ENCODE measurements at places on chromosomes 12 and 14.
A peak's percentile ranks its signal among the peaks of the same experiment; 100 is the strongest.

DNA sequence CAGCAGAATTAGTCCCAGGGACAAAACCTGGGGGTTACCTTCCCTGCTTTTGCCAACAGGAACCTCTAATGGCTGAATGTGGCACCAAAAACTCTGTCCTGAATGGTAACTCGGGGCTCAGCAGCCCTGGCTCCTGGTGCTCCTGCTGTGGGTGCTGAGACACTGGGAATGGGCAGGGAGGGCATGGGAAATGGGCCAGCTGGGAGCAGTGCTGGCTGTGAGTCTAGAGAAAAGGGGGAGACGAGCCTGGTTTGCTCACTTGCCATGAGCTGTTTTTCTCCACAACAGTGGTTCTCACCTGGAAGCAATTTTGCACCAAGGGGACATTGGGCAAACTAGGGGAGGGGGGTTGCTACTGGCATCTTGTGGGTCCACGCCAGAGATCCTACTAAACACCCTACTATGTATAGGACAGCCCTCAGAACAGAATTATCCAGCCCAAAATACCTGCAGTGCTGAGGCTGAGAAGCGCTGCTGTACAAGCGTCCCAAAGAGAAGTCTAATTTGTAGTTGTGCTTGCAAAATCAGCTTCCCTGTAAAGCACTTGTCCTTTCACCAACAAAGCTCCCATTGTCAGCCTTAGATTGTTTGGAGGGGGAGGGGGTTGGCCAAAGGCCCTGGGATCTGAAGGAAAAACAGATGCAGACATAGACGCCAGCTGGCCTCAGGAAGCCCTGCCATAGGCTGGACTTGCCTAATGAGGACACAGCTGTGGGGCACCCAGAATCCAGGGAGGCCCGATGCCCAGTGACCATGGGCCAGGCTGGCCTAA is 3.6 kb downstream of the LRRC74A start:
- peaks cover 1% of the 10 kb centered on the region for H3K27me3 ChIP-seq
- no peaks in the 10 kb centered on the region for H3K4me1 ChIP-seq
- DNase-seq: no peak
- H3K36me3 ChIP-seq: no peaks in the 10 kb centered on the region
- H3K27ac ChIP-seq: no peak overlapping the region
- no peak overlapping the region for H3K4me3 ChIP-seq

GRCh38 chr12:49813131-49813530 is 15.1 kb downstream of the NCKAP5L start:
- H3K4me3 ChIP-seq: no peak overlapping the region
- H3K27ac ChIP-seq: no peak overlapping the region
- DNase-seq: no peak
- peaks cover 1% of the 10 kb centered on the region for H3K36me3 ChIP-seq

GRCh38 chr12:120472521-120472920 is 3.0 kb upstream of the SRSF9 start:
- peaks cover 39% of the 10 kb centered on the region for H3K4me1 ChIP-seq
- peaks cover 10% of the 10 kb centered on the region for H3K36me3 ChIP-seq
- no peaks in the 10 kb centered on the region for H3K27me3 ChIP-seq
- no peak overlapping the region for H3K27ac ChIP-seq

DNA sequence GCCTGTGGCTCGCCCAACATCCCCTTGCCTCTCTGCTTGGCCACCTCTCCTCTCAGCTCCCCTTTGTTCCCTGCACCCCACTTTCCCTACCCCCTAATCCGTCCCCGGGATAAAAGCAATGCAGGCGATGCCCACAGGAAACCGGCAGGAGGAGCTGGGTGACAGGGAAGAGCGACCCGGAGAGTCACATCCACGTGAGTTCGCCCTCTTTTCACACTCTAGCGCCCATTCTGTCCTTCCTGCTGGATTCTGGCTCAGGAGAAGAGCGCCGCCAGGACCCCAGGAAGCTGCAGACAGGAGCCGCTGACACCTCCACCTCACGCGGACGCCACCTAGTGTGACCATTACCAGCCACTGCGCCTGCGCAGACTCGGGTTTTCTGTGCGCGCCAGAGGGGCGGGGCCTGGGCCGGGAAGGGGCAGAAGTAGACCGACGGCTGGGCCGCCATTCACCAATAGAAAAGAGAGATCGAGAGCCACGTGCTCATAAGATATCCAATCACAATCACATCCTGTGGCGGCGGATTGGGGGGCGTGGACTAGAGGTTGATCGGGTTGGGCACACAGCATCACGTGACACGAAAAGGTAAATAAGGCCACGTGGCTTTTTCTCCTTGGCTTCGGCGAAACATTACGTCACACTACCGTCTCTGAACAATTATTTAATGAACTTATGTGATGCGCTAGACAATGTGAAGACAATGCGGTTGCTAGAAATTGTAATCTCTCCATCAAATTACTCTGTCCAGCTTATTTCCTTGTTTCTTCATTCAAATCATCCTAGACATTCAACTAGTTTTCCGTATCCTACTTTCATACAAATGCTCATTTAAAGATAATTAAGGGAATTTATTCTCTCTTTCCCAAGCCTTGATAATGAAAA is 10.1 kb downstream of the PLA2G1B start:
- peaks cover 4% of the 10 kb centered on the region for H3K36me3 ChIP-seq
- peaks cover 3% of the 10 kb centered on the region for H3K27me3 ChIP-seq
- DNase-seq: peak; percentile 100

GRCh38 chr12:31797230-31797872 is 68.5 kb upstream of the AMN1 start:
- no peaks in the 10 kb centered on the region for H3K27me3 ChIP-seq
- peak; percentile 23 for DNase-seq
- peaks cover 5% of the 10 kb centered on the region for H3K36me3 ChIP-seq
- peaks cover 30% of the 10 kb centered on the region for H3K4me1 ChIP-seq

DNA sequence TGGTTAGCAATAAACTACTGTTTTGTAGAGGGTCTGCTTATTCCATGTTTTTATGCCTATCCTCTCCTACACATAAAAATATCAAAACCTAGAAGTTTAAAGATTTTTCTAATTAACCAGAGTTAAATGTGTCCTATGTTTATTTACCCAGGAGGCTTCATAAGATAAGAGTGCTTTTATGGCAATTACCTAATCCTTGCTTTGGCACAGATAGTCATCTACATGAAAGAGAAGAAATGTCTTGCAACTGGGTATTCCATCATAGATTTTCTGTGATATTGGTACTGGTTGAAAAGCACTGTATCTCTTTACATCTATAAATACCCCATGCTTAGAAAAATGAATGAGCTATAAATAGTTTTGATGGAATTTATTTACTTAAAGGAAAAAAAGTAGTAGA is 277.1 kb downstream of the CPNE8 start:
- DNase-seq: no peak
- no peak overlapping the region for H3K4me3 ChIP-seq
- no peaks in the 10 kb centered on the region for H3K36me3 ChIP-seq
- H3K27ac ChIP-seq: no peak overlapping the region

- H3K27me3 ChIP-seq: no peaks in the 10 kb centered on the region
- no peak overlapping the region for H3K27ac ChIP-seq
- H3K4me3 ChIP-seq: no peak overlapping the region
- no peak for DNase-seq
- peaks cover 3% of the 10 kb centered on the region for H3K4me1 ChIP-seq
These were observed 85.0 kb downstream of the SYNE3 start for GRCh38 chr14:95431199-95432143.

- no peaks in the 10 kb centered on the region for H3K27me3 ChIP-seq
- peaks cover 66% of the 10 kb centered on the region for H3K4me1 ChIP-seq
- peaks cover 14% of the 10 kb centered on the region for H3K36me3 ChIP-seq
These were observed 1.8 kb upstream of the ZBTB39 start for GRCh38 chr12:57008178-57008577.

GRCh38 chr14:34172173-34172451 is 221.2 kb upstream of the EGLN3 start:
- no peak for DNase-seq
- H3K36me3 ChIP-seq: no peaks in the 10 kb centered on the region
- H3K4me1 ChIP-seq: peaks cover 3% of the 10 kb centered on the region

DNA sequence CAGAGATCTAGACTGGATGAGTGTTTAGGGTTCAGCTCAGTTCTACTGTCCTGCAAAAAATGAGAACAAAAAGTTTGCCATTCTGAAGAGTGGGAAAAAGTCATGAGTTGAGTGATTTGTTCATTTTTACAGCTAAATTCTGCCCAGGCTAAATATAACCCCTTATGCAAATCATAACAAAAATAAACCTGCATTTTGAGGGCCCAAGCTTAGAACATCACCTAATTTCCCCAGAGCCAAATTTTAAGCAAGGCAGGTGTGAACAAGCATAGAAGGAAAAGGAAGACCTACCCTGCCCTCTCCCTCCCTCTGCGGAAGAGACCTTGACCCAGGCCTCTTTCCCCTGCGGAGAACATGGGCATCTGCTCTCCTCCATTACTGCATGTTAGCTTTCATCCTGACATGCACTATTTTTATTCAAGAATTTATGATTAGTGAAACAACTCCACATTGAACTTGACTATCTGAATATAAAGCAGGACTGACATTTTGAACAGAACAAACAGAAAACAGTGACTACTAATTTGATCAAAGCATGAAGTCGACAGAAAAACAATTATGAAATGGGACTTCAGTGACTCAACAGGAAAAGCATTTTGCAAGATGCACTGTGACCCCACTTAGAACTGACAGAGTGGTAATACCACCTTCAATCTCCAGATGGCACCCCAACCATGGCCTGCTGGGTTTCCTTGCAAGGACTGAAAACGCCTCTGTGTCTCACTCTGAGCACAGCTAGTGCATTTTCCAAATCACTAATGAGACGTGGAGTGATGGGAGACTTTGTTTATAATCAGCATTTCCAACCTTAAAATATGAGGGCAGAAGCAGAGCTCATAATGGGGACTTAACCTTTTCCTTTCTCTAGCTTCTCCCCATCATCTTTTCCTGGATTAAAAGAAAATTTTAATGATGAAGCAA is 30.9 kb upstream of the SELPLG start:
- peak; percentile 83 for DNase-seq
- H3K4me1 ChIP-seq: peaks cover 32% of the 10 kb centered on the region
- peak overlapping the region; percentile 21 for H3K4me3 ChIP-seq
- H3K27me3 ChIP-seq: no peaks in the 10 kb centered on the region
- peak overlapping the region; percentile 60 for H3K27ac ChIP-seq

GRCh38 chr14:87108726-87109125 is 884.3 kb downstream of the GALC start:
- no peak for DNase-seq
- H3K27me3 ChIP-seq: peaks cover 2% of the 10 kb centered on the region
- H3K4me1 ChIP-seq: no peaks in the 10 kb centered on the region
- no peaks in the 10 kb centered on the region for H3K36me3 ChIP-seq
- H3K27ac ChIP-seq: no peak overlapping the region

DNA sequence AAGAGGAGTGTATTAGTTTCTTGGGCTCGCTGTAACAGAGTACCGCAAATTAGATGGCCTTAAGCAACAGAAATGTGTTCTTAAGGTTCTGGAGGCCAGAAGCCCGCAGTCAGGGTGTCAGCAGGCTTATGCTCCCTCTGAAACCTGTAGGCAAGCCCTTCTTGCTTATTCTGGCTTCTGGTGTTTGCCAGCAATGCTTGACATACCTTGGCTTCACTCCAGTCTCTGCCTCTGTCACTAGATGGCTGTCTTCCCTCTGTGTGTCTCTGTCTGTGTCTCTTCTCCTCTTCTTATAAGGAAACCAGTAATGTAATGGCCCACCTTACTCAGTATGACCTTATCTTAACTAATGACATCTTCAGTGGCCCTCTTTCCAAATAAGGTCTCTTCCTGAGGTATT is 85.1 kb downstream of the DERA start:
- H3K27me3 ChIP-seq: no peaks in the 10 kb centered on the region
- H3K36me3 ChIP-seq: peaks cover 12% of the 10 kb centered on the region
- no peak overlapping the region for H3K27ac ChIP-seq
- H3K4me1 ChIP-seq: no peaks in the 10 kb centered on the region
- no peak overlapping the region for H3K4me3 ChIP-seq

GRCh38 chr14:95421741-95422140 is 94.7 kb downstream of the SYNE3 start:
- DNase-seq: no peak
- no peak overlapping the region for H3K4me3 ChIP-seq
- H3K27me3 ChIP-seq: no peaks in the 10 kb centered on the region
- peaks cover 43% of the 10 kb centered on the region for H3K36me3 ChIP-seq
